HCT116 (cell line): ENCODE measurements at places on chromosomes 13 and 19.

DNA sequence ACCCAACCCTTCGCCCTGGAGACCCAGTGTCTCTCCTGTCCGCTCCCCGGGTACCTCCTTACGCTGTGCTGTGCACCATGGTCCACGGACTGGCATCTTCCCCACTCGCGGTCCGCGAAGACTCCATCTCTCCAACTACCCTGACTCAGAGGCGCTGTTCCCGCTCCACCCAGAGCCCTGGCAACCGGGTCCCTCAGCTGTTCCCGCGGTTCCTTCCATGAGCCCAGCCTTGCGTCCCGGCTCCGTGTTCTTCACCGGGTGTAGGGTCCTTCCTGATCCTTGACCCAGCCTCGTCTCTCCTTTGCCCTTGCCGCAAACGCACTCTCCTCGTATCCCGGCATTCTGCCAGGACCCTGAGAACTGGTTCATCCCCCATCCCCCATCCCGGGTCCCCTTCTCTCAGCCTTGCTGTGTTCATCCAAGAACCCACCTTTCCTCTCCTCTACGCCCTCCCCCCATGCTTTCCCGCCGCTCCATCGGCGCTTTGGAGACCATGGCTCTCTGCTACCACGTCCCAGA is 664 bp downstream of the ICAM5 start:
- DNase-seq = no peak

DNA sequence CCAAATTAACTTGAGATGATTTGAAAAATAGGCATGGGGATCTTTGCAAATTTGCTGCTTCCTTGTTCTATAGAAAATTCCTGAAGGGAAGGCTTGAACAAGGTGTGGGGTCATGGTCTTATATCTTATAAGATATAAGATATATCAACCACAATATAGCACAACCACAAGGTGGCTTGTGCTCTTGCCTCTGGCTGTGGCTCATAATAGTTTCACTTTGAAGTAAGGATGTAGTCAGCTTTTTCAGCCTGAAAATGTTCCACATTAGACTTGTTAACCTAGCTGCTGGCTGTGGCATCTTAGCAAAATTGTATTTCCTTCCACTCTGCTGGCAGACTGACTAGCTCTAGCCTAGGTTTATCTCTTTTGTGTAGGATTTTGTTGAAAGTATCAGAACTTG is 169.7 kb downstream of the KLF5 start:
- no peak for DNase-seq

- DNase-seq = peak; percentile 79
Observed at GRCh38 chr19:43784981-43785808, 4.4 kb upstream of the KCNN4 start.

- DNase-seq = no peak
Observed at GRCh38 chr13:21115231-21115630, 53.8 kb upstream of the LATS2 start.

- no peak for DNase-seq
Observed at GRCh38 chr13:106528718-106529414, 6.6 kb downstream of the EFNB2 start.

- no peak for DNase-seq
Observed at GRCh38 chr19:954672-955494, 29.0 kb downstream of the ARID3A start.
